ENCODE measurements at places on chromosomes 1 and 21.

GRCh38 chr1:151318975-151319374 lies 8.2 kb downstream of the PI4KB start:
- DNase-seq, result no peak

DNA sequence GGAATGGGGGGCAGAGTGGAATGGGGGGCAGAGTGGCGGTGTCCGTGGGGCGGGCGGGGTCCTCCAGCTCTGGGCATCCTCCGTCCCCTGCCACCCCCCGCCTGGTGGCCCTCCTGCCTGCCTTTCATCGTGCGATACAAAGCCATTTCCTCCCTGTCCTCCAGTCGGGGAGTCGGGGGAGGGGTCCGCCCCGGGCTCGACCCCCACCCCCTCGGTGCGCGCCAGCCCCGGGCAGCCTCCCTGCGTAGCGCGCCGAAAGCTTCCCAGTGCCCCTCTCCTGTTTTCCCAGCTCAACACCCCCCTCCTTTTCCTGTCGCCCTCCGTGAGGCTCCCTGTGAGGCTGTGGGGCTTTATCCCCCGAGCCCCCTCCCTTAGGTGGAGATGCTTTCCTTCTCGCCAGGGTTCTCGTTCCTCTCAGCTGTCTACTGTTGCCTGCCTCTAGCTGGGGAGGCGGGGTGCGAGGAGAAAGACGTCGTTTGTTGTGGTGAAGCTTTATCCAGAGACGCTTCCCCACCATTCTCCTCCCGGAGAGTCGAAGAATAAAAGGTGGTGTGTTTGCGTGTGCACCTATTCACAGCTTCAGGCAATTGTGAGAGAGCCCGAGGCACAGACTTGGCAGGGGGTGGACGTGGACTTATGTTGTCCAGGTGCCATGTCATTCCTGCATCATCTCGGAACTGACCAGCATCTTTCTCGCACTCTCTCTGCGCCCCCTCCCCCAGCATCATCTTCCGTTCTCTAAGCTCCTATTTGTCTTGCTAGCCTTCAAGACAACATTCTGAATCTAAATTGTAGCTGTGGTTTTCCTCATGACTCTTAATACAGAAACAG lies 848 bp downstream of the DNM3 start:
- no peak for DNase-seq

GRCh38 chr1:79499541-79499940 lies 493.0 kb upstream of the ADGRL4 start:
- DNase-seq, result no peak

DNA sequence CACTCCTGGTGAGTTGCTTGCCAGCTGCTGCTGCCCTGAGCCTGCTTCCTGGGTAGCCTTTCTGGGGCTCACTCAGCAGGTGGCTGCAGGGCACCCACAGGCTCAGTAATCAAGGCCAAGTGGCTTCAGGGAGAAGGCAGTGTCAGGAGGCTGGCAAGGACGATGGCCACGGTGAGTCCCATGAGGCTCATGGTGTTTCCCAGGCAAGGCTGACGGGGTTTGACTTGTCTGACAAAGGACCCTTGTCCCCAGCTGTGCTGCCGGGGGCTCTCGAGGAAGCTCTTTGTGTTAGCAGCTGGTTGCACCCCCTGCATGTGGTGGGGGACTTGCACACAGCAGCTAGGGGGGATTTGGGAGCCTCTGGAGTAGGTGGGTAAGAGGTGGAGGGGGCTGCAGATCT lies 190.5 kb upstream of the C1orf174 start:
- no peak for DNase-seq

DNA sequence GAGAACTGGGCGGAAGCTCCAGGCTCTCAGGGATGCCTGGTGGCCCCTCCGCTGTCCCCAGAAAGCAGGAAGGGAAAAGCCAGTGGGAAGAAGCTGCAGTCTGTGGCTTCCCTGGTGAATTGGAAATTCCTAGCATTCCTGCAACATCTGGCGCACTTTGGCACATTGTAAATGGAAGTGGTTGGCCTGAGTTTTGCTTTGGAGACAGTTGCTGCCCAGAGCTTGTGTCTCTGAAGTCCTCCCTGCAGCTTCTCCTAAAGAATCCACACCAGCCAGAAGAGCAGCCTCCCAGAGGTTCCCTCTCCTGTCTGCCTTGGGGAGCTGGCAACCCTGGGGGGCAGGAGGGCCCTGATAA lies 48.2 kb downstream of the ARHGEF10L start:
- peak; percentile 30 for DNase-seq

- DNase-seq, result no peak
These were observed 3.3 kb upstream of the MEF2D start for GRCh38 chr1:156503698-156504437.

- DNase-seq, result no peak
These were observed 18.2 kb downstream of the PHLDA3 start for GRCh38 chr1:201450721-201451291.

GRCh38 chr1:201320168-201320788 lies 37.0 kb downstream of the PKP1 start:
- no peak for DNase-seq

DNA sequence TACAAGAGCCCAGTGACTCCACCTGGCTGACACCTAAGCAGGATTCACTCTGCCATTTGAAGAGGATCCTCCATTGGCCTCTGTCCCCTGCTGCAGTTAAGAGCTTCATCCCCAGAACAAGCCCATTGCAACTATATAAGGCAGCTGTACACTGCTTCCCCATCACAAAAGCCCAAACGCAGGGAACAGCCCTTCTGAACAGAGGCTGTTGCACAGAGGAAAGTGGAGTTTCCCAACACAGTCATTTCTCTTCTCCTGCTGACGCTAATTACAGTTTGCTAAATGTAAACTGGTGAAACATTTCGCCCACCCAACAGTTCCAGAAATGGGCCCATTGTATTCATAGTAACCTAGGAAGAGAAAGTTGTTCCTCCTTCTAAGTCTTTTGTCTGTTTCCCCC lies 455.8 kb upstream of the DAB1 start:
- no peak for DNase-seq

DNA sequence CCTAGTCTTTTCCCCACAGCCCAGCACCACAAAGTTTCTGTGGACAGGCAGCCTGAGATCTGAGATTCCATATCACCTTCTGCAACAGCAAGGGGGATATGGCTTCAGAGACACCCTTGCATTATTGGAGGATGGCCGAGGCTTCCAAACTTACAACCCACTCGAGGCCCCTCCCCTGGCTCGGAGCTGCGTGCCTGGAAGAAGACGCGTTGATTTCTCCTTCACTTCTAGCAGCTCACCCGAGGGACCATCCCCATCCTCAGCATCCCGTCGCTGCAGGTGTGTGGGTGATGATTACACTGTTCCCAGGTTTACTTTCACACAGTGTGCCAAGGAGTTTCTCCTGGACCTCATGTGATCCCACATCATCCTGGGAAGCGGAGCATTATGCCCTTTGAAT lies 277.9 kb downstream of the MATN1 start:
- DNase-seq, result no peak

- DNase-seq, result no peak
These were observed 37.5 kb upstream of the HOOK1 start for GRCh38 chr1:59776960-59777852.

DNA sequence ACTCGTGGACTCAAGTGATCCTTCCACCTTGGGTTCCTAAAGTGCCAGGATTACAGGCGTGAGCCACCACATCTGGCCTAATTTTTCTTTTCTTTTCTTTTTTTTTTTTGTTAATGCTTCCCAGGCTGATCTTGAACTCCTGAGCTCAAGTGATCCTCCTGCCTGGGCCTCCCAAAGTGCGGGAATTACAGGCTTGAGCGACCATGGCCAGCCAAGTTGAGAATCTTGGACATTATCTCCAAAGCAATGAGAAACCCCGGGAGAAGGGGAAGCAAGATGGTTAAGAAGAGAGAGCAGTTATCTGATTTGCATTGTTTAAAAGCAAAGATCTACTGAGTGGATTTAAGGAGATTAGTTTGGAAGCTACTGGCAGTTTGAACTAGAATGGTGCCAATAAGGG lies 9.1 kb downstream of the HIPK1 start:
- no peak for DNase-seq

GRCh38 chr1:205664399-205665017 lies 15.8 kb downstream of the SLC45A3 start:
- DNase-seq, result no peak

DNA sequence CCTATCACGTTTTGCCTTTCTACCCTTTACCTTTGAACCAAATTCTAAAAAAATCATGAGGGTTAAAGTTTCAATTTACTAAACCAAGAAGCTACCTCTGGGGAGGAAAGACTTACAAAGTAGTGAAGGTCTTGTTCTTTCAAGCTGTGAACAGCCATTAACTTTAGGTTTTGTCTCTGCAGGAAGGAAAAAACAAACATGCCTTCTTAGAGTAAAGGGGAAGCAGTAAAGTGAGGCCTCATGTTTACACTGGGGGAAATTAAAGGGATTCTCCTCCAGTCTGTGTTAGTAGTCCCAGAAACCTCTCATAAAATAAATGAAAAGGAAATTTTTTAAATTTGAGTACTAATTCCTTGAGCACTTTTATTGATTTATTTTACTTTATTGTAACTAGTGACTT lies 780.2 kb upstream of the ADGRL2 start:
- no peak for DNase-seq

DNA sequence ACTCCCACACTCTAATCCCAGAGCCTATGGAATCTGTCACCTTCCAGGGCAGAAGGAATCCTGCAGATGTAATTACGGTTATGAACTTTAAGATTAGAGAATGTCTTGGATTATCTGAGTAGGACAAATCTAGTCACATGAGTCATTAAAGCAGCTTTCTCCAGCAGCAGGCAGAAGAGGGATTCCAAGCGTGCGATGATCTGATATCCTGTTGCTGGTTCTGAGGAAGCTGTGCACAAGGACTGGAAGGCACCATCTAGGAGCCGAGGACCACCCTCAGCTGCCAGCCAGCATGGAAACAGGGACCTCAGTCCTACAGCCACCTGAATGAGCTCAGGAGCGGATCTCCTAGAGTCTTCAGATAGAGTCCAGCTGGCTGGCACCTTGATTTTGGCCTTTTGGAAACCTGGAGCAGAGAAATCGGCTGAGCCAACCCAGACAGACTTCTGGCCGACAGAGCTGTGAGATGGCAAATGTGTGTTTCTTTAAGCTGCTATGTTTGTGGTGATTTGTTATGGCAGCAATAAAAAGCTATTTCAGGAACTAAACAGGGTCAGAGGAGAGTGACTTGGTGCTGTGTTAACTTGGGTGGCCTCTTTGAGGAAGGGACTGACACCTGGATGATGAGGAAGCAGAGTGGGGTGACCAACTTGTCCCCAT lies 34.5 kb downstream of the LRRN2 start:
- DNase-seq, result no peak

DNA sequence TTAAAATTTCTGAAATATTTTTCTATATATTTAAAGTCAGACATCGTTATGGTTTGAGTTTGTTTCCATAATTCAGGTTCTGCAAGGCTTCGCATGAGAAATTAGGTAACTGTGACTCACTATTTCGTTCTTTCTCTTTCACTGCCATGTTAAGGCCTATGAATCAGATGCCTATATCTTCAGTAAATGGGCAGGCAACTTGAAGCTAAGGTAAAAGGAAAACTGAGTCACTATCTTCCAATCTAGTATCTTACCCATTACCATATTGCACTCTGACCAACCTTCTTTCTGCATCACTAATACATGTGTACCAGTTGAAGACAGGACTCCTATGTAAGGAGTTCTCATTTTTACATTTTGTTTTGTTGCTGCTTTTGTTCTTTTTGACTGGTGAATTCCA lies 37.8 kb downstream of the PYHIN1 start:
- no peak for DNase-seq

DNA sequence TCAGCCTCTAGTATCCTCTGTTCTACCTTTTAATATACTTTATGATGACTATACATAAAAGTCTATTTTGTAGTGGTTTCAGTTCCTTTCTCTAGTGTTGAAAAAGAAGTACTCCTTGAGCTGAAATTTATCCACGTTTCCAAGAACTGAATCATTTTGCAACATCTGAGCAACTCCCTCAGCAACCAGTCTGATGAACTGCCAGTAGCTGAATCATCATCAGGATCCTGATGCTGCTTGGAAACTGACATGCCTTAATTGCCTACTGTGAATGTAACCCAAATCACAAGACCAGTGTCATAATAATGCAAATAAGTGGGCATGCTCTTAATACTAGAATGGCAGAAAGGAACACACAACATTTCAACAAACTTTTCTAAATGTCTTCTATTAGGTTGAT lies 103.3 kb downstream of the CYYR1 start:
- no peak for DNase-seq

DNA sequence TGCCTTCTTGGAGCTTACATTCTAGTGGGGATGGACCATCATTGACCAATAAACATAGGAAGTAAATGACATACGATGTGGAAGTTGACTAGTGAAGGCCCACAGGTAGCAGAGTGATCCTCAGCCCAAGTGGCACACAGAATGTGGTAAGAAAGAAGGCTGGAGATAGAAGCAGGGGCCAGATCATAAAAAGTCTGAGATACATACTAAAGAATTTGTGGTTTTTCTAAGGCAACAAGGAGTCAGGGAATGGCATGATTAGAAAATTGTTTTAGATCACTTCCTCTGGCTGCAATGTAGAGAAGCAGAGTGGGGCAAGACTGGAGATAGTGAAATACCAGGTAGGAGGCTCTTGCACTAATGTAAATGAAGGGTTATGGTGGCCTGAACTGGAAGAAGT lies 154.0 kb downstream of the VPS13D start:
- no peak for DNase-seq

GRCh38 chr1:94463765-94464330 lies 45.7 kb downstream of the ABCD3 start:
- DNase-seq, result no peak

- DNase-seq, result no peak
These were observed 3.0 kb upstream of the TENT5C start for GRCh38 chr1:117602862-117603261.

- DNase-seq, result no peak
These were observed 146.6 kb downstream of the PGBD5 start for GRCh38 chr1:230279583-230279945.

DNA sequence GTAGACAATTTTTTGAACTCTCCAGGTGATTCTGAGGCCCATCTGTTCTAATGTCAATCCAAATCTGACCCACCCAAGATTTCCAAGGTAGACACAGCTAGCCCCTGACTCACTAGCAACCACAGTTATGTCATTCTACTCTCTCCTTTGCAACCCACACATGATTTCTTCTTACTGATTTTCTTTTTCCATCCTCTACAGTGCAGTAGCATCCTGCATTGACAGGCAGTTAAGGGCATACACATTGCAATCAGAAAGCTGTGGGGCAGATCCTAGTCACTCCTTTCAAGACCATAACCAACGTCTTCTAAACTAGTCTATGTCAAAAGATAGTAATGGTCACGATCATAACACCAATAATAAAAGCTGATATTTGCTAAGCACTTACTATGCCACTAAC lies 54.2 kb downstream of the JAK1 start:
- no peak for DNase-seq

- DNase-seq, result no peak
These were observed 88.6 kb upstream of the CACNA1E start for GRCh38 chr1:181394766-181395165.

Data from T1000 (cell line).